Tibial artery (tissue), 4 donors: ENCODE measurements at places on chromosomes 11 and 22.

DNA sequence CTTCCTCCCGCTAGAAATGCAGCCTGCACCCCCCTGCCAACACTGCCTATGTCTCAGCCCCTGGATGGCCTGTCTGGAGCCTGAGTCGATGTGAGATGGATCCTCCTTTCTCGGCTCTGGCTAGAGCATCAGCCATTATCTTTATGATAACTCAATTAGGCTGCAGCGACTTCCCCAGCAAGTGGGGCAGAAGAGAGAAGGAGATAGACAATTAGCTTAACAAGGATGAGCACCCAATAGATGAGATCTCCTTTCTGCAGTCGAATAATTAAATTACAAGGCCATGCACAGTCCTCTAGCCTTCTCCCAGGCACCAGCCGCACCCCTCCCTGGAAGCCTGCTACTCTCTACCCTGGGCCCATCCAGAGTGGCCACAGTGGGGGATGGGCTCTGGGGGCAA lies 179.3 kb downstream of the CEP164 start:
- DNase-seq = no peak

GRCh38 chr11:19164230-19164855 lies 37.4 kb downstream of the CSRP3 start:
- no peak for DNase-seq

- no peak for DNase-seq
Observed at GRCh38 chr11:35549787-35550186, 24.4 kb upstream of the PAMR1 start.

DNA sequence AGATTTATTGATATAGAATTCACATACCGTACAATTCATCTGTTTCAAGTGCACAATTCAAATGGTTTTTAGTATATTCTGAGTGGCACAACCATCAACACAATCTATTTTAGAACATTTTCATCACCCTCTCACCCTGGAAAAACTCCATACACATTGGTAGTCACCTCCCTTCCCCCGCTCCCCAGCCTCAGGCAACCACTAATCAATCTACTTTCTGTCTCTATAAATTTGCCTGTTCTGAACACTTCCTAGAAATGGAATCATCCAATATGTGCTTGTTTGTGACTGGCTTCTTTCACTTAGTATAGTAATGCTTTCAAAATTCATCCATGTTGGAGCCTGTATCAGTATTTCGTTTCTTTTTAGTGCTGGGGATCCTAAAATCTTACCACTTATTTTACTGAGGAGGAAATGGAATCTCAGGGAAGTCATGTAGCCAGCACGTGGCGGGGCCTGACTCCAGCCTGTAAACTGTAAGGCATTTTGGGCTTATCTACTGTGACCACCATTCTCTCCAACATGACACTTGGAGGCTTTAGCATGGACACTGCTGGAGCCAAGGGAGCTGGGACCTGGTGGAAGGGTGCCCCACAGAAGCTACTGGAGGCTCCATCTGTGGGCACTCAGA lies 905 bp upstream of the UCP3 start:
- no peak for DNase-seq

- no peak for DNase-seq
Observed at GRCh38 chr11:95123556-95123955, 33.9 kb downstream of the ENDOD1 start.

DNA sequence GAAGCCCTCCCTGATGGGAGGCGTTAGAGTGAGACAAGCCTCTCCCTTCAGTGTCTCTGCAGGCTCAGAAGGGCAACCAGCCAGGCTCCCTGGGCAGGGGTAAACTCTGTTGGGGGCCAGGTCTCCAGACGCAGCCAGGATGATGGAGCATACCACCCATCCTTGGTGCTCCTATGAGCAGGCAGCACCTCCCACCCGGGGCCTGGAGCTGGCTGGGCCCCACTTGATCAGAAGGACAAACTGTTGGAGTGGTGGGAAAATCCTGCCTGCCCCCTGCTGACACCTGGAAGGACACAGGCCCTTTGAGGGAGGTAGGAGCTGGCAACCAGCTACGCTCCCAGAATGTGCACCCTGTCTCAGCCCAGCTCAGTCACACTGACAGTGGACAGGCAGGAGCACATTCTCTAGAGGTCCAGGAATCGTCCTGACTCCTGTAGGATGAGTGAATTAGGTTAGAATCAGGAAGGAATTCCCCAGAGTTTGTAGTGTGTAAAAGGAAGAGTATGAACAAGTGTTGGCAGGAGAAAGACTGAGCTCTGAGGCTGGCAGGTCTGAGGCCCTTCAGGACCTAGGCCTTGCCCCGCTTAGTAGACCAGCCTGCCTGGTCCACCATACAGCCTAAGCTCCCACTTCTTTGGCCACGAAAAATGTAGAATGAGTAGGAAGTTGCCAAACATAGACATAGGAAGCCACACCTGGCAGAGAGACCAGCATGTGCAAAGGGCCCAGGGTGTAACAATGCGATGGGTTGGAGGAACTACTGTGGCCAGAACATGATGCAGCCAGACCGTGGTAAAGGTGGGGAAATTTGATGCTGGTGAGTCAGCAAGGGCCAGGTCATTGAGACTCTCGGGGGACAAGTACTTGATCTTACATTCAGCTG lies 19.1 kb downstream of the ARHGEF17 start:
- DNase-seq = no peak

DNA sequence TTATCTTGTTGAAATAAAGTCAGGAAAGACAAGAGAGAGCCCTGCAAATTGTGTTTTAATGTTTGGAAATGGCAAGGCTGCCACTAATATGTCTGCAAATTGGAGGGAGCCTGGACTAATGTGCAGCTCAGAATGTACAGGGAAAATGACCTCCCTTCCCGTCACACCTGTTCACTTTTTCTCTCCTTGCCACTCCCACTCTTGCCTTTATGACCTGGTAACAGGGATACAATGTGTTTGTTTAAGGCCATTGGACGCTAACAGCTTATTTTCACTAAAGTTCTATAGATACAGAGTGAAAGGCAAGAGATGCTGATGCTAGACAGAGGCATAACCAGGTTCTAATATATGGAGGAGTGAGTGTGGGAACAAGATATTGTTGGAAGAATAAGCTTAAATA lies 203.9 kb downstream of the RAB38 start:
- DNase-seq = no peak

- no peak for DNase-seq
Observed at GRCh38 chr22:23243006-23243573, 62.8 kb downstream of the BCR start.

DNA sequence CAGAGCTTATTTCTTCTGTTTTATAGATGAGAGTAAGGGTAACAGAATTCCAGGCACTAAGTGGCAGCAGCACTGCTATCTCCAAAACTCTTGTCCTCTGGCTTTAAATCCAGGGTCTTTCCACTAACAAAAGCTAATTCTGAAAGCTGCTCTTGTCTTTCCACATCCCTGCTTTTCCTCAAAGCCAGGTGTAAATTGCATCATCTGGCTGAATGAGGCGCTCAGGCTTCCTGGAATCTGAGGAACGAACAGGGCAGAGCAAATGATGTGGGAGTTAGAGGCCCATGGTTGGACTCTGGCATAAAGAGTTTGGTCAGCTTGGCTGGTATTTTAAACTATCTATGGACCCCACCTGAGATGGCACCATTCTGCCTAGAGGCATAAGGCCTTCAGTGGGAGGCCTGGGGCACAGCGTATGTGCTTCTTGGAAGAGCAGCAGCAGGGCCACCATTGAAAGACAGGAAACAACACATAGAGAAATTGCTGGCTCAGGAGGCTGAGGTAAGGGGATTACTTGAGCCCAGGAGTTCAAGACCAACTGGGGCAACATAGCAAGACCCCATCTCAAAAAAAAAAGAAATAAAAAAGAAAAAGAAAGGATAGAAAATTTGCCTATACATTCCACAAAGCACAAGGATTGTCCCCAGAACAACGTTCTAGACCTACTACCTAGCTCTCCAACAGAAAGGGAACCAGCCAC lies 1.9 kb downstream of the KCNJ5 start:
- DNase-seq = no peak
